ENCODE measurements at places on chromosomes 16 and 17.

- no peak for DNase-seq
These were observed 108.8 kb upstream of the CORO6 start for GRCh38 chr17:29731589-29731929.

GRCh38 chr17:82648742-82649331, 593 bp upstream of the WDR45B start:
- no peak for DNase-seq

DNA sequence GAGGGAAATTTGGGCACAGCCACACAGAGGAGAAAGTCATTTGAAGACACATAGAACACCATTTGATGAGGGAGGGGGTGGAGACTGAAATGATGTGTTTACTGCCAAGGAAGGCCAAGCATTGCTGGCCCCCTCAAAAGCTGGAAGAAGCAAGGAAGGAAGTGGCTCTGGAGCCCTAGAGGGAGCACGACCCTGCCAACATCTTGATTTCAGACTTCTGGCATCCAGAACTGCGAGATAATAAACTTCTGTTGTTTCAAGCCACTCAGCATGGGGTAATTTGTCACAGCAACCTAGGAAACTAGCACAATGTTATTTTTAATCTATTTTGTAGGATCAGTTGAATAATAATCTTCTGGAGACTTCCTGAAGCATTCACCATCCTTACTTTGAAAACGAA, 314.8 kb upstream of the GOT2 start:
- DNase-seq = no peak

- DNase-seq = no peak
These were observed 16.2 kb upstream of the PVALEF start for GRCh38 chr17:81148986-81149533.

GRCh38 chr16:12516621-12517309, 286.9 kb downstream of the CPPED1 start:
- no peak for DNase-seq

Measured in CD4-positive, alpha-beta T cell treated with Interleukin-4 for 4 hours (primary cell).